H9 (cell line): ENCODE measurements at places on chromosomes 13 and 19. TPM values are rescaled to one million over a fixed set of nuclear protein-coding genes. Genes with fewer than 3 reads are reported as not detected.

CGB1 gene
- not detected in 2 replicates for total RNA-seq

SPIB gene
- 30.2 and 33.3 TPM in 2 replicates for total RNA-seq

- H3K27me3 ChIP-seq: no peaks in the 10 kb centered on the region
- peaks cover 23% of the 10 kb centered on the region; the same call in 2 of the 3 replicates for H3K36me3 ChIP-seq
- no peak overlapping the region for H3K27ac ChIP-seq
These were observed 100.8 kb downstream of the STK24 start for GRCh38 chr13:98476106-98476505.

DNA sequence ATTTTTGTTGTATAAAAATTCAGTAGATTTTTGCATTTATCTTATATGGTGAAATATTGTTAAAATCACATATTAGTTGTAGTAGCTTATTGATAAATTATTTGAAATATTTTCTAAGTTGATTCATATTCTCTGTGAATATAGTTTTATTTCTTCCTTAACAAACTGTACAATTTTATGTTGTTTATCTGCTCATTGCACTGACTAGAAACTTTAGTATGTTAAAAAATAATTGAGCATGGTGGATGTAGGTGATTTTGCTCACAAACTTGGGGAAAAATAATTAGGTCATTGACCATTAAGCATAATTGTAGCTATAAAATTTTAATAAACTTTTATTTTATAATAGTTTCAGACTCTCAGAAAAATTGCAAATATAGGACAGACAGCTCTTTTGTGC lies 1445.3 kb upstream of the MIR17HG start:
- H3K4me1 ChIP-seq: no peaks in the 10 kb centered on the region
- H3K36me3 ChIP-seq: no peaks in the 10 kb centered on the region
- no peak for DNase-seq
- H3K27me3 ChIP-seq: no peaks in the 10 kb centered on the region

DNA sequence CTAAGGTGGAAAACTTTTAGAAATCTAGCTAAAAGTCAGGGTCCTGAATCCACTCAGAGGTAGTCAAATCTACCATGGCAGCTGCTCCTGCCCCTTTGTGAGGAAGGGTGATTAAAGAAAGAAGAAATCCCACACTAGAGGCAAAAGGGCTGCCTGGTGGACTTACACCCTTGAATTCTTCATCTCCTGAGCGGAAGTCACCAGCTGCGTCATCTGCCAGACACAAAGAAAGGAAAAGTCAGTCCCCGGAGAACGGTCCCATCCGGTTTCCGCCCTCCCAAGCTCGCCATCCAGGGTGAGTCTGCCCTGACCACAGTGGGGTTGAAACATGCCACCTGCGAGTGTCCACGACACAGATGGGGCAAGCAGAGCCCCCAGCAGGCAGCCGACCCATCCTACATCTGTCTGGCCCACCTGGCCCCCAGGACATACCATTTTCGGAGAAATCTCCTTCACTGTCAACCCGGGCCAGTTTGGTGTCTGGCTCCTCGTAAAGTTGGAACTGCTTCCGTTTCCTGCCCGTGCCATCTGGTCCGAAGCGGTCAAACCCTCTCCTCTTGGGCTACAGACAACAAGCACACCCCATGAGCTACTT lies 7.7 kb downstream of the AKAP8 start:
- no peaks in the 10 kb centered on the region for H3K27me3 ChIP-seq
- DNase-seq: no peak
- H3K4me3 ChIP-seq: no peak overlapping the region
- H3K4me1 ChIP-seq: no peaks in the 10 kb centered on the region
- H3K36me3 ChIP-seq: peaks cover 69% of the 10 kb centered on the region
- no peak overlapping the region for H3K27ac ChIP-seq

GRCh38 chr19:48926909-48927308 lies 6.6 kb upstream of the DHDH start:
- H3K27ac ChIP-seq: no peak overlapping the region
- no peak for DNase-seq
- H3K4me1 ChIP-seq: no peaks in the 10 kb centered on the region
- no peaks in the 10 kb centered on the region for H3K27me3 ChIP-seq
- no peak overlapping the region for H3K4me3 ChIP-seq
- H3K36me3 ChIP-seq: peaks cover 6% of the 10 kb centered on the region

GRCh38 chr13:20974981-20975585 lies 72.5 kb upstream of the XPO4 start:
- no peak for DNase-seq
- H3K4me1 ChIP-seq: no peaks in the 10 kb centered on the region
- H3K4me3 ChIP-seq: no peak overlapping the region

DNA sequence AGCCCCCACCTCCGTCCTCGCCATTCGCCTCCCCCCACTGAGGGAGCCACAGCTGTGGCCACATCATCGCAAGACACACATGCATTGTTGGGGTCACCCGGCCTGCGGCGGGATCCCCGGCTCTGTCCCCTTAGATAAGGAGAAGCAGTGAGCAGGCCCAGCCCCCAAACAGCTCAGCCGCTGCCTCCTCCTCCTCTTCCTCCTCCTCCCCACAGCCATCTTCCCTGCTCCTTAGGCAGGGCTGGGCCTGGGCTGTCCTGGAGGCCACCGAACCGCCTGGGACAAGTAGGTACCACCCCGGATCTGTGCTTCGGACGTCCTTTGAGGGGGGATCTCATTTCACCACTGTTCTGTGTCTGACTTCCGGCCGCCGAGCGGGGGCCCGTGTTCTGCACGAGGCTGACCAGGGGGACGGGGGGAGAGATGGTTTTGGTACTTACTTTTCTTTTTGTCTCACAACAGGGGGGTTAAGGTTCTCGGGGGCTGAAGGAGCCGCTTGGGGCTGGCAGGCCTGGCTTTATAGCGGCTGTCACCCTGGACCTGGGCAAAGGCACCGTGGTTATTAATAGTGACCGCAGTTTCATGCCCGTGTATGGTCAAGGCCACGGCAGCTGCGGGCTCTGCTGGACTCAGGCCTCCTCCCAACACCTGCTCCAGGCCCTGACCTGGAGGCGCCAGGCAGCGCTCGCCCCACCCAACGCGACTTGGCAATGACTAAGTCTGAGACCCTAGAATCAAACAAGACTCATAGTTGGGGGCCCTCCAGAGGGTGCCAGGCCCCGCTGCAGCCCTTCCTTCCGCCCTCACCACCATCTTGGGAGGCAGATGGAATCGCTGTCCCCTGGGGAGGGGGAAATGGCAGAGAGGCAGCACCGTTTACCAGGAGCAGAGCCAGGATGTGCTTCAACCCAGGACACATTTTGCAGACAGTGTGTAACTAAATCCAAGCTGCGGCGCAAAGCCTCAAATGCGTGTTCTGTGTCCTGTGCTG lies 18.3 kb downstream of the NMRK2 start:
- H3K27ac ChIP-seq: no peak overlapping the region
- H3K27me3 ChIP-seq: no peaks in the 10 kb centered on the region
- no peak overlapping the region; the same call in 2 of the 3 replicates for H3K4me3 ChIP-seq
- no peaks in the 10 kb centered on the region for H3K36me3 ChIP-seq
- no peaks in the 10 kb centered on the region for H3K4me1 ChIP-seq
- no peak for DNase-seq
